Femur (tissue), 1 donor: ENCODE measurements at places on chromosomes 16 and 17.
A peak's percentile ranks its signal among the peaks of the same experiment; 100 is the strongest.

- DNase-seq: no peak
Observed at GRCh38 chr16:77700846-77701245, 21.5 kb upstream of the NUDT7 start.

- no peak for DNase-seq
Observed at GRCh38 chr17:77694391-77695363, 263.8 kb upstream of the TNRC6C start.

DNA sequence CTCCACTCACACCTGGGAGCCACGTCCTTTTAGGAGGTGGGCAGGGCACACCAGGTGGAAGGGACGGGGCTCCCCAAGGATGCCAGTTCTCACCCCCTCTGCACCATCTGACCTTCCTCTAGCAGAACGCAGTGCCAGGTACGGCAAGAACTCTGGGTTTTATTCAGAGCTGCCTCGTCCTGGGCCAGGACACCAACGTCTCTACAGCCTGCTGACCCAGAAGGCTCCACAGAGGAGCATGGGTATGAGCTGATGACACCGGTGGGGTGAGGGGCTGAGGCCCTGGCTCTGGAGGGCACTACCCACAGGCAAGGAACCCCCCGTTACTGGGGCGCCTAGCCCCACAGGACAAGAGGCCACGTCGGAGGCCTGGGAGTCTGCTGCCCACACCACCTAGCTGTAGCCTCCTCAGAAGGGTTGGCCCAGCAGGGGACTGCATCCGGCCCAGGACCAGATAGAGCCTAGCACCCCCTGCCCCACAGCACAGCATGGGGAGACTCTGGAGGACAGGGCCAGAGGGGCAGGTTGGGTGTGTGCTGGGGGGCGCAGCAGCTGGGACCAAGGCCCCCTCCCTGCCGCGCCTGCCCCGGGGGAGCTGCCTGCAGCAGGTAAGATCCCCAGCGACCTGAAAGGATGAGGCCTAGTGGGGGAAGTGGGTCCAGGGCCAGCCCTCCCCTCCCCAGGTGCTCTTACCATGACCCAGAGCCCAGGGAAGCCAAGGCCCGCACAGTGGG is 13.9 kb downstream of the BCAR1 start:
- DNase-seq: no peak

- no peak for DNase-seq
Observed at GRCh38 chr17:44981221-44981968, 13.3 kb upstream of the C1QL1 start.

DNA sequence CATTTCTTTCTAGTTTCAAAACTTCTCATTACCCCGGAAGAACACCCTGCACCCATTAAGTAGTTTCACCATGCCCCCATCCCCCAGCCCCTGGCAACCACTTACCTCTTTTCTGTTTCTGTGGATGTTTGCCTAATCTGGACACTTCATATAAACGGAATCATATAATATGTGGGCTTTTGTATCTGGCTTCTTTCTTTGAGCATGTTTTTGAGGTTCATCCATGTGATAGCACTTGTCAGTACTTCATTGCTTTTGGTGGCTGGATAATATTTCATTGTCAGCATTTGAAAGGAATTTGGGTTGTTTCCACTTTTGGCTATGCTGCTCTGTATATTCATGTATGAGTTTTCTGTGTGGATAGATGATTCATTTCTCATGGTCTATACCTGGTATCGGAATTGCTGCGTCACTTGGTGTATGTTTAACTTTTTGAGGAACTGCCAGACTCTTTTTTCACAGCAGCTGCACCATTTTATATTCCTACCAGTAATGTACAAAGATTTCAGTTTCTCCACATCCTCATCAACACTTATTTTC is 30.0 kb upstream of the SLC5A10 start:
- no peak for DNase-seq

GRCh38 chr17:7715936-7716886 is 1.3 kb upstream of the DNAH2 start:
- DNase-seq: no peak

DNA sequence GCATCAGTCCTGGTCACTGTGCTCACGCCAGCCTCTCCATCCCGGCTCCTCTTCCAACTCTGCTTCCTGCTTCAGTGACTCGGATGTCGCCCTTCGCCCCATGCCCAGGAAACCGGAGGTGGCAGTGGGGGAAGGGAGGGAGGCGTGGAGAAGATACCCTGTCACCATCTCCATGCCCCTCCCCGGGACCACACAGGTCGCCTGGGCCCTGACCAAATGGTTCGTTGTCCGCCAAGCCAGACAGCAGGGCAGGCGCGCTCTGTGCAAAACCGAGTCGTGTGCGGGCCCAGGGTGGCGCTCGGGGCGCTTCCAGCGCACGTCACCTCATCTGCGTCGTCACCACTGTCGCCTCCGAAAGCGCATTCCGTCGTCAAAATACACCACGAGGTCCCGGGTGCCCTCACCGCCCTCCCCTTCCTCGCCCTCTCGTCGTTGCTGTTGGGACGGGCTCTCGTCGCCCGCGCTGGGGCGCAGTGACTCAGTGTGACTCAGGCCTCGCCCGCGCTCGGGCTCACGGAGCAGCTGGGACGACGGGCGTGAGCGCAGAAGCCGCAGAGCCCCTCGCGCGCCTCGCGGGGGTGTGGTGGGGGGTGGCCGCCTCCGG is 39.2 kb downstream of the ZNF778 start:
- no peak for DNase-seq

DNA sequence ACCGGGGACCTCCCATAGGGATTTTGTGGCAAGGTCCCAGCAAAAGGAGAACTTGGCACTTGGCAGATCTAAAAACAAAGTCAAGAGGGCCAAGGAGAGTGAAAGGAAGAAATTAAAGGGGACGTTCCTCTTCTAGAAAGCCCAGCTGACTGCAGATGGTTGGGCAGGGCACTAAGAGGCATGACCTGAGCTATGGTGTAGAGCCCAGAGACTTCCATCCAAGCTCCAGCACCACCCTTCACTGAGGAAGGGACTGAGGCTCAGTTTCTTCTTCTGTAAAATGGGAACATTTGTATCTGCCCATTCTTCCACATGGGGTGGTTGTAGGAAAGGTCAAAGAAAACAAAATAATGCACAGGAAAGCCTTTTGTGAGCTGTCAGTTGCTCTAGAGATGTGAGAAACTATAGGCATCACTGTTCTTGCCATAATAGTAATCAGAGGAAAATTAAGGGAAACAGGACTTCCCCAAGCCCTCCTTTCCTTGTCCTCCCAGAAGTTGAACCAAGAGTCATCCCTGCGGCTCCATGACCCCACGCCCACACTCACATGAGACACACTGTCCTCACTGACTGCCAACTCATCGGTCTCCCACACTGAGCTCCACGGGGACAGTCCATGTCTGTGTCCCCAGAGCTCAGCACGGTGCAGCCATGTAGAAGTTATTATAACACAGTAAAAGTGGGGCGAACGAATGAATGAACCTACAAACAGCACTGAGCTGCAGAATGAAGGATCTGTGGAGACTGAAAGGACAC is 10.4 kb downstream of the CD300LF start:
- no peak for DNase-seq

- DNase-seq: no peak
Observed at GRCh38 chr17:30933966-30934365, 12.2 kb downstream of the ADAP2 start.

GRCh38 chr16:71357681-71358080 is 842 bp upstream of the CALB2 start:
- DNase-seq: no peak

DNA sequence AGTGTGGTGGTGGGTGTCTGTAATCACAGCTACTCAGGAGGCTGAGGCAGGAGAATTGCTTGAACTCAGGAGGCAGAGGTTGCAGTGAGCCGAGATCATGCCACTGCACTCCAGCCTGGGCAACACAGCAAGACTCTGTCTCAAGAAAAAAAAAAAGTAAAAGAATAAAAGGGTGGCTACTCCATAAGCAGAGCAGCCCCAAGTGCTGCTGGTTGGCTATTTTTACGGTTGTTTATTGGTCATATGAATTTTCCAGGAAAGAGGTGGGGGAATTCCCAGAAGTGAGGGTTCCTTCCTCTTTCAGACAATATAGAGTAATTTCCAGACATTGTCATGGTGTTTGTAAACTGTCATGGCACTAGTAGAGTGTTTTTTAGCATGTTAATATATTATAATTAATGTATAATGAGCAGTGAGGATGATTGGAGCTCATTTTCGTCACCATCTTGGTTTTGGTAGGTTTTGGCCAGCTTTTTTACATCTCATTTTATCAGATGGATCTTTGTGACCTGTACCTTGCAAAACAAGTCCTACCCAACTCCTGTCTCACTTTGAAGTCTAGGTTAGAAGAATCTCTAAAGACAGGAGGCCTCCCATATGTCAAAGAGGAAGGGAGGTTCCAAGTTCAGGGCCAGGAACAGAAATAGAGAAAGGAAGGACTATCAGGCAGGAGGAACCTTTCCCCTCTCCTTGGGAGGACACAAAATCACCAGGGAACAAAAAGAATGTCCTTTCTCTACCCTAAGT is 39.1 kb downstream of the HOXB1 start:
- no peak for DNase-seq

DNA sequence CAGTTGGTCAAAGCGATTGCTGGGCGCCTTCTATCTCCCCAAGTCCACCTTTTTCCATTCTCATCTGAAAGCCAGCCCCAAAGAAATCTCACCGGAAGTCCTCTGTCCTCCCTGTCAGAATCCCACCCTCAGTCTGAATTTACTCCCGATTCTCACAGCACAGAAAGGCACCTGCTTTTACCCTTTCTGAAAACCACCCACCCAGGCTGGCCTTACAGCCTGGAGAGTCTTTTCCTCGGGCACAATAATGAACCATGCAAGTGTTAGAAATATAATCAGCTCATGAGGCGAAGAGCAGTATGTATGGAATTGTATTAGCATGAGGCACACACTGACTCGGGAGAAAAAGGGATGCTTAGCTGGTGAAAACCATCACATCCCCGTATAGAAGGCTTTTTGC is 1.2 kb upstream of the ZFHX3 start:
- no peak for DNase-seq

DNA sequence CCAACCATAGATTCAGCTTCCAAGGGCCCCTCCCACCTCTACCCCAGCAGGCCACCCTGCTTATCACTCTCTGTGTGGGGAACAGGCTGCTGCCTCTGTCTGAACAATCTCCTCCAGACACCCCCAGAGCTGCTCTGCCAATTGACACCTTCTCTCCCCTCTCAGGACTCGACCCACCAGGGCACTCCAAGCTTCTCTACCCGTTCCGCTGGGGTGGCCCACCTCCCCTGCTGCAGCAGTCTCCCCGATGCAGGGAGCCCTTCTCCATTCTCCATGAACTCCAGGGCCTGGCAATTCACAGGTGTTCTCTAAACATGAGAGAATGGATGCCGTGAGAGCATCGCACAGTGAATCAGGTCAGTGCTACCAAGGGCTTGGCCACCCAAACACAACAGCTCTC is 28.3 kb upstream of the FAAP100 start:
- DNase-seq: no peak

- DNase-seq: no peak
Observed at GRCh38 chr17:47696717-47697642, 3.0 kb downstream of the TBKBP1 start.

DNA sequence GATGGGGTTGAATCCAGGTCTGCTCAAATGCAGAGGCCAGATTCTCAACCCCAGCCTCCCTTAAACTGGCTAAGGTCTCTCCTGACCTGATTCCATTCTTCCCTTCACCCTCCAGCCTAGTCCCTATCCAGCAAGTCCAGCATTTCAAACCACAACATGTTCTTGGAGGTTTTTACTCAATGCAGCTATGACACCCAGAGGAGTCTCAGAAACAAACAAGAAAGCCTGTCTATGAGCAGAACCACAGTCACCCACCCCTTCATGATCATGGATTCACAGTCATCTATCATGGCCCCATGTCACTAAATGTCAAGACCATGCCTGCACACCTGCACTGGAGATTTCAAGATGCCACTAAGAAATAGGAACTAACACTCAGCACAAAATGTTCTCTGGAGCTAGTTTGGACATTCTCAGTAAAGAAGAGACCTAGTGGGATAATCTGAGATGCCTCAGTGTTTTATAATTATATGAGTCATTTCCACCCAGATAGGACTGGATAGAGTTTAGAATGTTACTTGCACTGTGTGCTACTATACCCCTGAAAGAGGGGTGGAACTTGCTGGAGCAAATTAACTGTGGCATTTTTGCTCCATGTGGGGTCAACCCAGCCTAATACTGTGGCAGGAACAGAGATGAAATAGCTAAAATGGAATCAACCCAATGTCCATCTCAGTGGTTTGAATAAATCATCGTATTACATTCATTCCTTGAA is 9.5 kb upstream of the METTL22 start:
- no peak for DNase-seq

- no peak for DNase-seq
Observed at GRCh38 chr16:68375801-68376536, 65.2 kb downstream of the PRMT7 start.

- DNase-seq: no peak
Observed at GRCh38 chr16:5073279-5073629, 1.6 kb downstream of the ALG1 start.

DNA sequence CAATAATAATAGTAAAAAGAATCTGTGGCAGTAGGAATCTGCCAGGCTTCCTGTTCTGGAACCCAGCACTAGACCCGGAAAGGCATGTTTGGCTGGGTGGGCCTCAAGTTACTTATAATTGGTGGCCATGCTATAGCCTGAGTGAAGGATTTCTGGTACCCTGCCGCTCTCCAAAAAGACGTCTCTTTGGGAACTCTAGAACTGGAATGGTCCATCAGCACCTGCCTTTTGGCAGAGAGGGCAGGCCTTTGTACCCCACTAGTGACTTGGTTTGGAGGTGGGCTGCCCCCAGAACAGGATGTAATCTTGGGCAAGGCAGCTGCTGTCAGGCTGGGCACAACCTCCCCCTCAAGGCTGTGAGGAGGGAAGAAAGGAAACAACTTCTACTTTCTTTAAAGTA is 29.3 kb upstream of the ST6GALNAC1 start:
- no peak for DNase-seq

GRCh38 chr17:27573971-27574525 is 56.9 kb upstream of the LGALS9 start:
- DNase-seq: no peak

- peak; percentile 55 for DNase-seq
Observed at GRCh38 chr17:5583426-5584382, 605 bp downstream of the NLRP1 start.

DNA sequence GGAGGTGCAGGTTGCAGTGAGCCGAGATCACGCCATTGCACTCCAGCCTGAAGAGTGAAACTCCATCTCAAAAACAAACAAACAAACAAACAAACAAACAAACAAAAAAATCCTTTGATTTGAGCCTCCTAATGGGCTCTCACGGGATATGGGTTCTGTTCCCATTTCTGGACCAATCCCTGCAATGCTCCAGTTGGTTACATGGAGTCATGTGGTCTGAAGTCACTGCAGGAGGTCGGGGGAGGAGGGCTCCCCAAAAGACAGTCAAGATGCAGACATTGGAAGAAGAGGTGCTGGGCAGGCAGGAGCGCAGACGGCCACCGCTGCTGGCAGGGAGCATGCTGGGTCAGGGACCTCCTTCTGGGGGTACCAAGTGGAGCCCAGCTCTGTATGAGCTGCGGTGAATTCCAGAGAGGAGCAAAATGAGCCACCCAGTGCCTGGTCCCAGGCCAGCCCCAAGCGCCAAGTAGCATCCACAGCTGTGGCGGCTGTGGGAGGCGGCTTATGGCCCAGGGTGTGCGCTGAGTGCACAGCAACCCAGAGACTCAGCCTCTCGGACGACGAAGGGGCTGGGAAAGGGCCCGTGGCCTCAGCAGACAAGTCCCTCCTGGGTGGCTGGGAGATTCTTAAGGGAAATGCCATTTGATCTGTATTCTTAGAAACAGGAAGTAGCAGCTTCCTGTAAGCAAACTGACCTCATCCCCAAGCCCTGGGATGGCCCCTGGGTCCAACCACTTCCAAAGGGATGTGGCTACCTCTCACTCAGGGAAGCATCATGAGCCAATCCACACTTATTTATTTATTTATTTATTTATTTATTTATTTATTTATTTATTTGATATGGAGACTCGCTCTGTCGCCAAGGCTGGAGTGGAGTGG is 19.6 kb upstream of the ATP2A3 start:
- no peak for DNase-seq

GRCh38 chr17:81182596-81182995 is 16.6 kb upstream of the AATK start:
- no peak for DNase-seq
